CD8-positive, alpha-beta memory T cell (primary cell): ENCODE measurements at places on chromosomes 3 and 15. TPM values are rescaled to one million over a fixed set of nuclear protein-coding genes. Genes with fewer than 3 reads are reported as not detected.

DNA sequence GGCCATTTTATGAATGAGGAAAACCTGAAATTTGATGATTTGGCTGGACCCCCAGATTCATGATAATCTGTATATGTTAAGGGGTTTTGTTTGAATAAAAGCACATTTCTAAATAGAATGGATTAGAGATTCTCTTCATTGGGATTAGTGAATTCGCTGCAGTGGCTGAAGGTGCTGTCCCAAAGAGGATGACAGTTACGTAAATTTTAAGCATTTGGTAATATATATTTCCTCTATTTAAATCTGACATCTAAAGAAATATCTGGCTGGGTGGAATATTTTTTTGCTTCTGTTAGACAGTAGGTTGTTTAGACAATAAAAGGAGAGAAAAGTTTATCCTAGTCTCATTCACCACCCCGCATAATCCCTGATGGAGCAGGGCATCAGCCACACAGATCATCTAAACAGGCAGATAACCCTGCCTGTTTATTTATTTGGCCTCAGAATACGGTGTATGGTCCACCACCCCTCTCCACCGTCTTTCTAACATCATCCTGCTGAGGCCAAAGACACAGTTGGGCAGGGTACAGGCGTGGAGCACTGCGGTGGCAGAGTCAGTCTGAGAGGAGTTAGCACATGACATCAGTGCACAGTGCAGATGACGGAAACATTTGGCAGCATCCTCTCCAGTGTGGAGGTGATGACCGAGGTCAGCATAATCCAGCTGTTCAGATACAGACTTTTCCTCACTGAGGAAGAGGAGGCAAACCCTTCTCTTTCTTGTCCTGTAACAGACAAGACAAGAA lies 20.4 kb upstream of the NFKBIZ start:
- peak; percentile 32 for DNase-seq

- DNase-seq: no peak
These were observed 499 bp downstream of the ALDH1A2 start for GRCh38 chr15:58064980-58065444.

GRCh38 chr3:177981576-177981975 lies 554.7 kb upstream of the KCNMB2 start:
- DNase-seq: no peak

GRCh38 chr15:93424131-93424530 lies 335.1 kb upstream of the RGMA start:
- DNase-seq: no peak

GRCh38 chr15:93088200-93088980 lies 621 bp downstream of the RGMA start:
- DNase-seq: no peak

DNA sequence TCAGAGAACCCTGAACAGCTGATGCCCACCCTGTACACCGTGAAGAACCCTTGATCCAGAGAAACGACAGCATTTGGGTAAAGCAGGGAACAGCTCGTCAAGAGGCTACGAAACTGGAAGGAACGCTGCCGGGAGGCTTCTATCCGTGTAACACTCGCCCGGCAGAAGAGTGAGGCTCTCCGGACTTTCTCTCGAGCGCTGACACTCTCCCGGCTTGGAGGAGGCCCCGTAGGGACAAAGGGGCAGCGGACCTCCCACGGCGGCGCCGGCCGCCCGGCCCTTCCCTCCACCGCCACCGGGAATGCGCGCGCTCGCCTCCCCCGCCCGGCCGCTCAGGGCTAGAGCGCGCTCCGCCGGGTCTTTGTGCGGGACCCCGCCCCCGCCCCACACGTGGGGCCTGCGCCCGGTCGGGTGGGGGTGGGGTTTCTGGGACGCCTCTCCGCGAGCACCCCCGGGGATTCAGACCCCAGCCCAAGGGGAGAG lies 1.7 kb downstream of the HYAL2 start:
- DNase-seq: peak; percentile 60

GRCh38 chr3:48694610-48695392 lies 9.1 kb upstream of the NCKIPSD start:
- DNase-seq: no peak

- DNase-seq: no peak
These were observed 30.6 kb downstream of the PLCH1 start for GRCh38 chr3:155714295-155714718.

DNA sequence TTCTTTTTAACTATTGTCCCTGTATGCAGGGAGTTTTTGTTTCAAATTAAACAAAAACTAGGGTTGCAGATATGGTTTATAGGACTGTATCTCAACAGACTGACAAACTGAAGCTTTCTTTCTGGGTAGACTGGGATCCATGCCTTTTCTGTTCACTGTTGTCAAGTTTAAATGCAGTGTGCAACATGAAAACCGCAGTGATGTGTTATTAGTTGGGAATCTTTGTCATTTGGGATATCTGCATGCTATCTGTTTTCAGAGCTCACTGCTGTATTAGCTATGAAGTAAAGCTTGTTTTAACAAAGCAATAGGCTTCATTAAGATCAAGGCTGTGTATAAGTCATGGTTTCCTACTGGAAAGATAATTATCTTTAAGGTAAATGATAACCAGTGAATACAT lies 21.4 kb upstream of the MCF2L2 start:
- no peak for DNase-seq

- DNase-seq: no peak
These were observed 47.2 kb downstream of the WHAMM start for GRCh38 chr15:82856397-82857170.

DNA sequence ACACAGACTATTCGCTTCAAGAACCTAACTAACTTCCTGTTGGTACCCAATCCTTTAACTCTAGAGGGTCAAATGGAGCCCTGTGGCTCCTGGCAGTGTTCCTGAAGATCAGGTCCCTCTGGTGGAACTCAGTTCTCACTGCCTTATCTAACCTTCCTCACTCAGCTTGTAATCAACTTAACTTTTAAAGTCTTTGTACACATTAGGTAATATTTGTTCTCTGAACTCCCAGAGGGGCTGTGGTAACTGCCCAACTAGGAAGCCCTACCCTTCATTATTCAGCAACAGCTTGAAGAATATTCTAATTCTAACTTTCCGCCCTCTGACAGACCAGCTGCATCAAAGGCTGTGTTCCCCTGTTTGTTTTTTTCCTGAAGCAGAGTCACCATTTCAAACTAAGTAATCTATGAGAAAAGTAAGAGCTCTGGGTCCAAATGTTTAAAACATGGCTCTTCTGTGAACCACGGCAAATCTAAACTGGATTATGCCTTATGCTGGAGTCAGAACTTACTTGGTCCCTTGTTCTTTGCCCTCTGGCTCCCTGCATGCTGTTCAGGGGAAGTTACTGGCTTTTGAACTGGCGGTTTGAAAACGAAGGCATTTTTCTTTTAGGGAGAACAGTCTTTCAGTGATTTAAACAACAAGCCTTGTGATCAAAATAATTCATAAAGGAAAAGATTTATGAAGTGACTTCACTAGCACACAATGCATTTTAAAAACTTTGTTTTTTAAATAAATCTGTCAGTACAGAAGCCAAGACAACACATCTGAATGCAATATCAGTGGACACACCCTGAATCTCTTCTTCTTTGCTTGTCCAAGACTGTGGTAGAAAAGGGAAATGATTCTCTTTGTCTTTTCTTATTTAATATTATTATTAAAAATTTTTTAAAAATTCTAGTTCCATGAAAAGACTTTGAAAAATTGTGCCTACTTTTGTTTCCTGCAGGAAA lies 365.6 kb downstream of the TIGIT start:
- DNase-seq: no peak

DNA sequence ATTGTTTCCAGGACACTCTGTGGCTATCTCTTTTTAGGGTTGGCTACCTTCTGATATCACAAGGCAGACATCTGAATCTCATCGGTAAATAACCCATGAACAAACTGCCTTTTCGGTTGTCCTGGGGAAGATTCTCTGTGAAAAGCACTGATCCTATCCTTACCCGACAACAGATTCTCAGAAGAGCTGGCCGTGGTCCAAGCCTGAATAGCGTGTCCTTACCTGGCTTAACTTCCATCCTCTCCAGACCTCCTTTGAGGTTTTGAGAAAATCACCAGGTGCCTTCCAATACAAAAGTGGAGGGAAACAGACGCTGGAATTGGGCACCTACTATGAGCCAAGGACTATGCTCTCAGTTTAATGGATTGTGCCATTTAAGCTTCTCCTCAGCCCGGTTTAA lies 87.4 kb upstream of the ARHGEF3 start:
- DNase-seq: no peak

Gene MYO1E
- total RNA-seq: 15.4 TPM

Gene PTH1R
- not detected for total RNA-seq

Gene B3GNT5
- total RNA-seq: 10.0 TPM

Gene ABHD2
- 68.7 TPM for total RNA-seq
